ENCODE measurements at places on chromosomes 12 and 14.

DNA sequence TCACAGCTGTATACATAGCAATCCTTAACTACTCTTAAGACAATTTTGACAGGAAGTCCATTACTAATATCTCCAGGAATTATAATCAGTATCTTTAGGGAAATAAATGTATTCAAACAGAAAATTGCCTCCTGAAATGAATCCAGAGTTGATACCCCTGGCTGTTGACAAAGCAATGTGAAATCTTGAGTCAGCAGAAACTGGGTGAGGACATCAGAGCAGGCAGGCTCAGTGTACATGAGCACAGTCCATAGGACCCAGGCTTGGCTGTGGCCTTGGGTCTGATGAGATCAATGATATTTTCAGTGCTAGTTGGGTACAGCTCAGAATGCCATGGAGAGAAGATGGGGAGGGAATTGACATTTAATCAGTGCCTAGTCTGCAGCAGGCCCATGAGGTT lies 151.3 kb downstream of the SLC15A4 start:
- no peak for DNase-seq

DNA sequence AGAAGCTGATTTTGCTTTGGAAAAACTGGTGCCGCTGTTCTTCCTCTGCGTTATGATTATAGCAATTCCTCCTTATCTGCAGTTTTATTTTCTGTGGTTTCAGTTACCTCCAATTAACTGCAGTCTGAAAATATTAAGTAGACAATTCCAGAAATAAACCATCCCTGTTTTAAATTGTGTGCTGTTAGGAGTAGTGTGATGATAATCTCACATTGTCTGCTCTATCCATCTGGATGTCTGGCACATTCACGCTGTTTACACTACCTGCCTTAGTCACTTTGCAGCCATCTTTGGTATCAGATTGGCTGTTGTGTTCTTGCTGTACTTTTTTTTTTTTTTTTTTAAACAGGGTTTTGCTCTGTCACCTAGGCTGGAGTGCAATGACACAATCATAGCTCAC lies 141.0 kb downstream of the GRIP1 start:
- DNase-seq = no peak

- DNase-seq = no peak
Measured at GRCh38 chr12:50387972-50388478, 8.4 kb downstream of the FAM186A start.

GRCh38 chr14:50347521-50347920 lies 35.4 kb downstream of the DMAC2L start:
- peak; percentile 76 for DNase-seq

DNA sequence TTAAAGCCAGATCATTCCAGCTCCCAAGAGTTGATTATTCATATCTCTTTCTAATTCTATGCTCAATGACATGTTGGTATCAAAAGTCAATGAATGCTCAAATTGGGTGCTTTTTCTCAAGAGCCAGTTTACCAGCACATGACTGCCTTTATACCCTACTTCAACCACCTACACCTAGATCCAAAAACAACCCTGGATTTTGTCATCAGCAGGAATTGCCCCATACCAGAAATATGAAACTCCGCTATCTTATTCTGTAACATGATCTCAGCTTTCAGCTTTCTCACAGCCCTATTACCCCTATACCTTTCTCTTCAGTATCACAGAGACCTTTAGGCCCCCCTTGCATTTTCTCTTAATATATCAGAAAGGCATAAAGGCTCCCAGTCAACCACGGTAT lies 32.3 kb upstream of the ESR2 start:
- DNase-seq = no peak

GRCh38 chr12:56469007-56469930 lies 891 bp downstream of the SPRYD4 start:
- no peak for DNase-seq

- peak; percentile 12 for DNase-seq
Measured at GRCh38 chr12:40921563-40922163, 229.4 kb downstream of the CNTN1 start.

GRCh38 chr12:31558521-31558920 lies 32.4 kb downstream of the DENND5B start:
- peak; percentile 72 for DNase-seq

GRCh38 chr12:66058554-66058953 lies 72.0 kb downstream of the LLPH start:
- DNase-seq = no peak

- DNase-seq = no peak
Measured at GRCh38 chr14:21536418-21537089, 10.4 kb upstream of the SALL2 start.

DNA sequence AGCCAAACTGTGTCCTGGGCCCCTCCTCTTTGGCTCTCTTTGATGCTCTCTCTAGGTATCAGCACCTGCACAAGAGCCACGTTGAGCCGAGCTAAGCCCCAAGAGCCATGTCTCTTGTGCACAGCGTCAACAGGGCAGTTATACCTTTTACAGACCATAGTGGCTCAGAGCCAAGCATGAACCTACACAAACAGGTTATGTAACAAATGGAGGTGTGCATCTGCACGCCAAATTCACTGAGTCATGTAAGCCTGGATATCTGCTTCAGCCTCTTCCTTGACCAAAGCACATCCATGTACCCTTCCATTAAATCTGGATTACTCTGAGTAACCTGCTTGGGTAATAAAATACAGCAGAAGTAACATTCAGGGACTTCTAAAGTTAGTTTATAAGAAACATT lies 509.7 kb downstream of the NAV3 start:
- no peak for DNase-seq

GRCh38 chr12:94128280-94128679 lies 20.1 kb upstream of the PLXNC1 start:
- DNase-seq = no peak

- peak; percentile 44 for DNase-seq
Measured at GRCh38 chr14:89428546-89429198, 11.6 kb upstream of the FOXN3 start.

DNA sequence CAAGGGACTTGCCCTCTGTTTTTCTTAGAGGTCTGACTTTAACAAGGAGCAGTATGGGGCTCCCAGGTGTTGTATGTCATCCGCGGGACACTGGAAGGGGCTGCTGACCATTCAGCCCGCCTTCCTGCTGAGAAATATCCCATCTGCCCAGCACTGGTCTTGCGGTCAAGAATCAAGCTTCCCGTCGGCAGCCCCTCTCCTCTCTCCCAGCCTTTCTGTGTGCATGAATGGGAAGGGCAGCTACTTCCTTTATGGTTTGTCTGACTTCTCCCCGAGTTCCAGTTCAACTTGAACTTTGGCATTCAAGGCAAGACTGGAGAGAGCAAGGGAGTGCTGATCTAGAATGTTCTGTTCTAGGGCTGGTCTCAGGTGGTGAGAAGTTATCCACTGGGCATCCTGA lies 51.5 kb downstream of the PSMA6 start:
- DNase-seq = no peak

DNA sequence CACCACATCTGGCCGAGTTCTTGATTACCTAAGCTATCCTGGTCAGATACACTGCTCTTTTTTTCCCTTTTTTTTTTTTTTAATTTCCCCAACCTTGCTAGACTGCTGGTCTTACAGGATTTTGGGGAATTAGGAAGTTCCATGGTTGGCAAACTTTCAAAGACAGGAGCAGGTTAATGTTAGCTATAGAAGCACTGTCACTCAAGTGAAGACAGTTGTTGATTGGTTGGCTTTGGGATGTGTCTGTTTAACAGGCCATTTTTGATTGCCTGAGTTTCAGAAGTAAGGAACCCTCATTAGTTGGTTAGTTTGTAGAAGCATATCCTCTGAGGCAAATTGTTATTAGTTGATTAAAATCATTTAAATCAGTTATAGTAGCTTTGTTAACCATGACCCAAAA lies 36.8 kb downstream of the RAP1B start:
- no peak for DNase-seq

GRCh38 chr12:71128191-71128788 lies 29.5 kb downstream of the TSPAN8 start:
- peak; percentile 85 for DNase-seq

- no peak for DNase-seq
Measured at GRCh38 chr12:113485330-113485729, 13.7 kb upstream of the LHX5 start.

All from fibroblast of skin of abdomen (primary cell).